MCF 10A (cell line): ENCODE measurements at places on chromosomes 3 and 15. TPM values are rescaled to one million over a fixed set of nuclear protein-coding genes. Genes with fewer than 3 reads are reported as not detected.

DNA sequence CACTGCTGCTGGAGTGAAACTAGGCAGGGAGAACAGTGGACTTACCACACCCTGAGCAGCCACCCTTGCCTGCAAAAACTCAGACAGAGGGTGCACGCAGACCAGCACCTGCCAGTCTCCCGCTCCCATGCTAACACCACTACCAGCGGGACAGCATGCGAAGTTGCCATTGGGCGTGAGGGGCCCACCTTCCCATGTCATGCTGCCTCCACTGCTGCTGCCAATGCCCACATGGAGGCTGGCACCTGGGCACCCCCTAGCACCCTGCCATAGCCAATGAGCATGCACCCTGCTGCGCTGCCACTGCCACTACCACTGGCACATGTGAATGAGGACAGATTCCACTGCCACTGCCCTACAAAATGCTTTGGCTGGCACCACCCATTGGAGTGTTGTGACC lies 19.7 kb upstream of the MINAR1 start:
- H3K36me3 ChIP-seq = peaks cover 6% of the 10 kb centered on the region
- H3K27me3 ChIP-seq = no peaks in the 10 kb centered on the region

- no peak for DNase-seq
- no peak overlapping the region for H3K27ac ChIP-seq
- no peaks in the 10 kb centered on the region for H3K4me1 ChIP-seq
- no peaks in the 10 kb centered on the region for H3K27me3 ChIP-seq
Observed at GRCh38 chr3:127212231-127212630, 19.3 kb downstream of the PRR23E start.

DNA sequence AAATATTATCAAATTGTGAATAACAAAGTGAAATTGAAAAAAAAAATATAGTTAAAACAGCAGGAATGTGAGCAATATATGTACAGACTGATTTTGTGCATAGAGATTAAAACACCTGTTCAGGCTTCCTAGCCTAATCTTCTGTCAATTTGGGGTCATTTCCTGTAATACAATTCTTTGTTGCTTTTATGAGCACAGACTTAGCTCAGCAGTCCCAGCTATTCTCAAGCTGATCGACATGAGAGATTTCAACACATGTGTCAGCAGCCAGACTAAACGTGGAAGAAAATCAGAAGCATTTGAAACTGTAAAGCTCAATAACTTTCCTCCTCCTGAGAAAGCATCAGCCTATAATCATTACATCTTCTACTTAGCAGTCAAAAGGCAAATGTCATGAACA lies 1.6 kb upstream of the FHIT start:
- peaks cover 19% of the 10 kb centered on the region for H3K4me1 ChIP-seq
- no peak overlapping the region for H3K27ac ChIP-seq
- no peak for DNase-seq
- H3K27me3 ChIP-seq = no peaks in the 10 kb centered on the region
- peak overlapping the region; percentile 95 for H3K4me3 ChIP-seq

The POLG gene
- 52.9 and 62.2 TPM in 2 replicates for total RNA-seq

The STARD9 gene
- total RNA-seq = 2.0 and 2.9 TPM in 2 replicates

- no peaks in the 10 kb centered on the region for H3K36me3 ChIP-seq
- no peak overlapping the region for H3K27ac ChIP-seq
- no peak overlapping the region for H3K4me3 ChIP-seq
- peaks cover 19% of the 10 kb centered on the region for H3K4me1 ChIP-seq
- DNase-seq = no peak
Observed at GRCh38 chr3:98918586-98918985, 17.1 kb upstream of the DCBLD2 start.

GRCh38 chr3:177195242-177195991 lies 1.9 kb downstream of the TBL1XR1 start:
- peaks cover 9% of the 10 kb centered on the region for H3K36me3 ChIP-seq
- H3K27ac ChIP-seq = peak overlapping the region; percentile 89
- H3K4me1 ChIP-seq = peaks cover 34% of the 10 kb centered on the region
- H3K27me3 ChIP-seq = no peaks in the 10 kb centered on the region

The GOLIM4 gene
- total RNA-seq = 21.5 and 25.8 TPM in 2 replicates

DNA sequence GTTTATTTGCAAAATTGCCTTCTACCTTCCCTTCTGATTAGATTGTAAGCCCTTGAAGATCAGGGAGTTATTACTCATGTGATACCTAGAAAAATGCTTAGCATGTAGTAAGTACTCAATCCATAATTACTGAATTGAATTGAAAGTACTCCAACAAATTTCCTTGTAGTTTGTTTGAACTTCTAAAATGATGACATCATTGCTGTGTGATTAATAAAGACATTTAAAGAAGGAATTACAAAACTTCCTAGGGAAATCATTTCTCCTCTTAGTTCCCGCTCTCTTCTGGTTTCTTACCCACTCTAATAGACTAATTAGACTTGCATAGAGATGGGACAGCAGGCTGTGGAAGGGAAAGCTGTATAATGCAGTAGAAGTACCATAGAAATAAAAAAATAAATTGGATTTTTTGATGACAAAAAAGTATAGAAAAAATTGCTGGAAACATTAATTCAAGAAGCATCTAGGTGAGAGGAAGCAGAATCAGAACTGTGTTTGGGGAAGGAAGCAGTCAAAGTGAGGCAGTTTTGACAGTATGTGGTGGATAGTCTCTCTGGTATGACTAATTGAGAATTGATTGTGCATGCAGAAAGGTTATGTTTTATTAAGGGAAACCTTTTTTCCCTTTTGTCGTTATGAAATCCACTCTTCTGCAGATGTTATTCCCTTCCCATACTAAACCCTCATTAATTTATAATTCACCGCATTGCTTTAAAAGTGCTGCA lies 93.0 kb downstream of the ALCAM start:
- peaks cover 22% of the 10 kb centered on the region for H3K4me1 ChIP-seq
- DNase-seq = no peak
- H3K36me3 ChIP-seq = no peaks in the 10 kb centered on the region
- no peaks in the 10 kb centered on the region for H3K27me3 ChIP-seq
- H3K4me3 ChIP-seq = no peak overlapping the region

The MEF2A gene
- total RNA-seq = 52.9 and 55.2 TPM in 2 replicates

The CDC25A gene
- total RNA-seq = 7.3 and 8.6 TPM in 2 replicates

- H3K27me3 ChIP-seq = no peaks in the 10 kb centered on the region
- no peak for DNase-seq
- H3K27ac ChIP-seq = no peak overlapping the region
- no peak overlapping the region for H3K4me3 ChIP-seq
- H3K36me3 ChIP-seq = no peaks in the 10 kb centered on the region
Observed at GRCh38 chr3:110344897-110345767, 726.5 kb upstream of the NECTIN3 start.

The GUCA1C gene
- not detected in 2 replicates for total RNA-seq

The ANP32A gene
- total RNA-seq = 150 and 159 TPM in 2 replicates

The SQOR gene
- total RNA-seq = 49.8 and 75.0 TPM in 2 replicates

DNA sequence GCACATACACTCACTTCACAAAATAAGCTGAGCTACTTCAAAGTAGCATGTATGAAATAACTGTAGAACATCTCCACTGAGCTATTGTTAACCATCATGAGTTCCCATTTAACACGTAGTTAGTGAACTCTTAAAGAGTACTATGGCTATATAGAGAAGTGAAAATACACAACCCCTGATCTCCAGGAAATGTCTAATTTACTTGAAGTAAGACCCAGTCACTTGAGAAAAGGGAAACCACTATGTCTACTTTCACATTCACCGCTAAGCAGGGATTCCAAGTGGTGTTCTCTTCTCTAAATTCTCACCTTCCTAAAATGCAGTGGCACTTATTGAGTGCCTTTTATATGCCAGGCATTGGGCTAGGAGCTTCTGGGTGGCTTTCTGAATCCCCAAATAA lies 35.0 kb upstream of the COLQ start:
- no peak overlapping the region for H3K4me3 ChIP-seq
- peaks cover 27% of the 10 kb centered on the region for H3K36me3 ChIP-seq
- H3K27ac ChIP-seq = no peak overlapping the region
- peaks cover 5% of the 10 kb centered on the region for H3K4me1 ChIP-seq
- H3K27me3 ChIP-seq = no peaks in the 10 kb centered on the region
